ENCODE measurements at places on chromosomes 7 and 10. TPM values are rescaled to one million over a fixed set of nuclear protein-coding genes. Genes with fewer than 3 reads are reported as not detected.

Gene GNG11
- polyA plus RNA-seq: 33.5 TPM

Gene NRAP
- polyA plus RNA-seq: 9.2 TPM

- peak; percentile 67 for DNase-seq
These were observed 31.6 kb upstream of the FOXK1 start for GRCh38 chr7:4650433-4651047.

DNA sequence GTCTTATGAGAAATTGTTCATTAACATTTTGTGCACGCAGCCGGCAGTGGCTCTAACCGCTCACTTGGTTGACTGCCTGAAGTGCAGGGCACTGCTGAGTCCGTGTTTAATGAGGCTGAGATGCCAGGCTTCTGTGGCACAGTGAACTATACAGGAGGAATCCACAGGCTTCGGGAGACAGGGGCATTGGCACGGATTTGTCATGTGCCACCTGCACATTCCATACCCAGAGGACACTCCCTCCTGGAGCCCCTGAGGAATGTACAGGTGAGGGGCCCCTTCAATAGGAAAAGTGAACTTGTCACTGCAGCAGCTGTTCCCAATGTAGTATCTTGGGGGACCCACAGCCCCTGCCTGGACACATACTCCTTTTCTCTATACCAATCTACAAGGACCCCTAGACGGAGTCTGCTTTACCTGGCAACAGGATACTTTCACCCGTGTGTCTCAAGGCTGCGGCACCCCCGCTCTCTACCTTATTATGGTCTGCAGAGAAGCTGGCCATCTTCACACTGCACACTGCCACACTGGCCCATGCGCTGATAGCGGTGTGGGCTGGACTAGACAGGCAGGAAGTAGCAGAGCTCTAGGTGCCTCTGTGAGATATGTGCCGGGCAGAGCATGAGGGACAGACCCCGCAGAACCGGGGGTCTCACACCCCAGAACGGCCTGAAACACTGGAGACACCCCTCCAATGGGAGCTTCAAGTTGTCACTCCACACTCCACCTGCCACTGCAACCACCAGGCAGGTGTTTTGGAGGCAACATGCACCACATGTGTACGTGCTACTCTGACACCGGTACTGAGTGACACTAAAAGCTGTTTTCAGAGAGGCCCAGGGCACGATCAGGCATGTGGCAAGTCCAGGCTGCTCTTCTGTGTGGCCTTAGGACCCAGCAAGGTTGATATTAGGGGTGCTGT, 71.4 kb upstream of the RHEB start:
- no peak for DNase-seq

- no peak for DNase-seq
These were observed 125.9 kb downstream of the CDH23 start for GRCh38 chr10:71522442-71523144.

Gene POLR2J2
- not detected for polyA plus RNA-seq

- no peak for DNase-seq
These were observed 105.8 kb downstream of the GPR158 start for GRCh38 chr10:25280573-25280972.

Gene PPP1R17
- not detected for polyA plus RNA-seq

- no peak for DNase-seq
These were observed 30.1 kb downstream of the OSBPL3 start for GRCh38 chr7:24949884-24950283.
